ENCODE measurements at places on chromosomes 13 and 19.
A peak's percentile ranks its signal among the peaks of the same experiment; 100 is the strongest.

GRCh38 chr13:109665240-109665639, 121.1 kb downstream of the IRS2 start:
- no peak for DNase-seq

DNA sequence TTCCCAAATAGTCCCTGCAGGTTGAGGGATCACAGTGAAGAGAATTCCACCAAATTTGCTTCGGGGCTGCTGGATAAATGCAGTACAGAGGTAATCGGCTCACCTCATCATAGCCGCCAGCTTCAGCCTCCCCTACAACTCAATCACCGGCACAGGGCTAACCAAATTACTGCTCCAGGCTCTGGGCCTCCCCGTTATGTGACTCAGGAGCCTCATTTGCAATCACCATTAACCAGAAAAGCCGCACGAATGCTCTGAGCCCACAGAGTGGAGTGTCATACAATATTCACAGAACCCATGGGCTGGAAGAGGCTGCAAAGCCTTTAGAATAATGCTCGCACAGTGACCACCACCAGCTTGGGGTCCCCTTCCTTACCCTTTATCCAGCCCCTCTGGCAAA, 4.9 kb downstream of the SIAH3 start:
- DNase-seq = no peak

GRCh38 chr19:20660473-20661140, 764 bp downstream of the ZNF626 start:
- no peak for DNase-seq

DNA sequence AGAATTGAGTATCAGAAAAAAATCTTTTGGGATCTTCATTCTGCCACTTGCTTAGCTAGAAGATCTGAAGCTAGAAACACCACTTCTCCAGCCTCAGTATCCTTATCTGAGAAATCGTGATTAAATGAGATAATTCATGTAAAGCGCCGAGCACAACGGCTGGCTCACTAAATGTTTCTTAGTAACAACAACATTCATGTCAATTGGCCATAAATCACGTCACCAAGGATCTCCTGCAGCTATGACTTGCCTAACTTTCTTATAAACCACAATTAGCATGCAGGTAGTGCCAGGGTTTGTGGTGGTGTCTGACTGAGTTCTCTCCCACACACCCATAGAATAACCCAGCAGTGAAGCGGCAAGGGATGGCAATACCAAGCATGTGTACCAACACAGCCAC, 501.3 kb downstream of the EFNB2 start:
- peak; percentile 6 for DNase-seq

DNA sequence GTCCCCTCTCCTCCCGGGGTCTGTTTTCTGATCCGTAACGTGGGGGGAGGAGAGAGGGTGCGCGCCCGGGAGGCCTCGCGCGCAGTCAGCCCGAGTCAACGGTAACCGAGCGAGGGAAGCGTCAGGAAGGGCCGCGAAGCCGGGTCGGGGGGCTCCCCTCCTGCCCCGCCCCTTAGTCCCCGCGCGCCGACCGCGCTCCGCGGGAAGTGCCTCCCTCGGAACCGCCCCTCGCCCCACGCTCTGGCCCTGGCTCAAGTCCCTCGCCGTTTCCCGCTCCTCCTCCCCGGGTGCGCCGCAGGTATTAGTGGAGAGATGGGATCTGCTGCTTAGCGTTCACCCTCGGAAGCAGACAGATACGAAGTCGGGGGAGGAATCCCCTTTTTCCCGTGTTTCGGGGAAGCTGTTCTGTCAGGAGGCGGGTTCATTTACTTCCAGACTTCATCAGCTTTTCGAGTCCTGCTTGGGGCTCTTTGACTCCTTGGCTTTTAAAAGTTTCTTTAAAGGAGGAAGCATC, 770 bp downstream of the HNRNPM start:
- DNase-seq = peak; percentile 17

DNA sequence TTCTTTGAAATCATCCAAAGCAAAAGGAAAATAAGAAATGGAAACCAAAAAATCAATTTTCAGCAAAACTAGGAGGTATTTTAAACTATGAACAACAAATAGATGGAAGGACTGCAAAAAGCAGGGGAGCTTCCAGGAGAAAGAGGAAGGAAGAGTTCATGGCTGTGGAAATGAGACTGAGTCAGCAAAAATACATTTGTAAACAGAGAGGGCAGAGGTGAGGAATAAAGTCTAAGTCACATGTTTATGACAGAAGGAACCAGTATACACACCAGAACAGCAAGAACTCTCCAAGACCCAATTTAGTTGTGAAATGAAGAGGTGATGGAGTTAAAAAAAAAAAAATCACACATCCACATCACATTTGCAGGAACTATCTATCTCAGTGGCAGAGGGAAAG, 69.6 kb downstream of the RNASEH2B start:
- no peak for DNase-seq

- DNase-seq = no peak
These were observed 391.8 kb downstream of the FGF9 start for GRCh38 chr13:22062478-22063205.

- no peak for DNase-seq
These were observed 1560.2 kb downstream of the UQCRFS1 start for GRCh38 chr19:27652796-27653195.

DNA sequence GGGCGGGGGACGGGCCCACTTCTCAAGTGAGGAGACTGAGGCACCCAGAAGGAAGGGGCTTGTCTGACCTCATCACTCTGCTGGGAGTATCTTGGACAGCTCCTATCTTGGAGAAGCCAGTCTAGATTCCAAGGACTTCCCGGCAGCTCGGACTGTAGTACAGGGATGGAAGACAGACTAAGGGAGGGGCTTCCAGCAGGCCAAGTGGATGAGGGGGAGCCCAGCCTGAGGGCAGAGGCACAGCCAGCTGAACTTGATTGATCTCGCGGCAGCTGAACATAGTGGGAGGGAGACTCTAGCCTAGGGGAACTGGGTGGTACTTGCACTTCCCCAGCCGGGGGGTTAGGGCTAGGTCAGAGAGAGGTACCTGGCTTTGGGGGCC, 711 bp downstream of the CILP2 start:
- no peak for DNase-seq

Data from urothelium cell line (cell line).